Kidney glomerular epithelial cell (primary cell): ENCODE measurements at places on chromosomes 1 and 21.

DNA sequence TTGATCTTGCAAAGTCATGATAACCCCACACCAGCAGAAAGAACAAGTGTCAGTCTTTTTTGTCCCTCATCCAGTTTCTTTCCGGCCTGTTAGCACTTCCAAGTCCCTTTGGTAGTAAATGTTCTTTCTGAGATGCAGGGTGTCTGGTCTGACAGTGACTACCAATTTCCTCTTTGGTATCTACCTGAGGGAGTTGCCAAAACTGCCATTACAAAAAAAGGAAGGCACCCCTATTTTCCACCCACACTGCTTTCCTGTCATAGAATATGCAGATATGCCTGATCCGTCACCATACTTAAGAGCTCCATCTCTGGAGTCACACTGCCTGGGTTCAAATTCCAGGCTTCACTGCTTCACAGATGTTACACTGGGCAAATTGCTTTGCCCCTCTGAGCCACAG is 72.4 kb downstream of the ZNF281 start:
- no peak for DNase-seq

- no peak for DNase-seq
Observed at GRCh38 chr21:8990326-8991087, 1530.9 kb upstream of the TPTE start.

DNA sequence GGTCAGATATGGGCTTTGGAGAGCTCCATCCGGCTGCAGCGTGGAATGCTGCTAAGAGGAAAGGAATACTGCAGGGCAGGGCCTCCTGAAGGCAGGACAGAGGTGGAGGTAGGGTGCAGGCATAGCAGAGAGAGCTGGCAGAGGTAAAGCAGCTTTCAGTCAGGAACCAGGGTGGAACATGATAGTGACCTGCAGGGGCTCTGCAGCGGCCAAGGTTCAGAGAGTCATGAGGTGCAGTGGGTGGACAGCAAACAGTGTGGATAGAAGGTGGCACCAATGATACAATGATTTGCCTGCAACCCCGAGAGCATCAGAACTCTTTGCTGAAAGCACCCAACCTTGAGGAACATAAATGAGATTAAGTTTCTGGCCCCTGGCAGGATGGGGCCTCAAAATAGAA is 119.3 kb downstream of the BEND5 start:
- no peak for DNase-seq

DNA sequence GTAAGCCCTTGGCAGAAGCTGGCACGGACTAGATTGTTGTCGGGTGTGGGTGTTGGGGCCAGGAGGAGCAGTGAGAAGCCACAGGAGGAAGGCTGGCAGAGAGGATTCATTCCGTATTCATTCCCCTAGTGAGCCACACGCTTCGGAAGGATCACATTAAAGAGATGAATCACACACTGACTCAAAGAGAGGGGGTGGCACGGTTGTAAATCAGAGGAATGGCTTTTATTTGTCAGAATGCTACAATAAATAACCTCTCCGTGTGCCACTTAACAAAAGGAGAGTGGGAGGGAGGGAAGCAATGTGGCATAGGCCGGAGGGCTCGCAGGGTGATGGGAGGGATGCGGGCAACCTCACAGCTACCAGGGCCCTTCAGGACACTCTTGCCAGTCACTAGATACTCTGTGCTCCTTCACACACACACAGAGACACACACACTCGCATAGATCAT is 135.5 kb downstream of the HIVEP3 start:
- peak; percentile 94 for DNase-seq

- DNase-seq, result peak; percentile 54
Observed at GRCh38 chr1:86913399-86913895, 479 bp downstream of the SELENOF start.

GRCh38 chr1:197933647-197934046 is 16.5 kb downstream of the LHX9 start:
- DNase-seq, result no peak

GRCh38 chr1:11653101-11653860 is 948 bp downstream of the FBXO2 start:
- DNase-seq, result no peak

- no peak for DNase-seq
Observed at GRCh38 chr1:77018311-77018710, 151.0 kb downstream of the ST6GALNAC5 start.

DNA sequence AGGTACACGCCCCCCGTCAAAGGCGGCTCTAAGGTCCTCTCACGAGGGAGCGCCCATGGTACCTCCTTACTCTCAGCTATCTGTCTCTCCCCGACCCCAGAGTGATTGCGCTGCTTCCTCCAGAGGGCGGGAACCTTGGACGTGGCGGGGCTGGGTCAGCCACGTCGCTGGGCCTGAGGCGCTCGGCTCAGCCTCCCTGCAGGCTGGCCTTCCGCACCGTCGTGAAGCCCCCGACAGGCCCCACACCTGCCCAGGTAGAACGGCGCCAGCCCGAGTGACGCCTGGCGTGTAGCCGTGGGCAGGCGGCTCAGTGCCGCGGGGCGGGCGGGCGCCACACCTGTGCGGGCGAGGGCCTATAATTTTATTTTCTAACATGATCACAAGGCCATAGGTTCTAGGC is 122.2 kb upstream of the BEND5 start:
- no peak for DNase-seq

DNA sequence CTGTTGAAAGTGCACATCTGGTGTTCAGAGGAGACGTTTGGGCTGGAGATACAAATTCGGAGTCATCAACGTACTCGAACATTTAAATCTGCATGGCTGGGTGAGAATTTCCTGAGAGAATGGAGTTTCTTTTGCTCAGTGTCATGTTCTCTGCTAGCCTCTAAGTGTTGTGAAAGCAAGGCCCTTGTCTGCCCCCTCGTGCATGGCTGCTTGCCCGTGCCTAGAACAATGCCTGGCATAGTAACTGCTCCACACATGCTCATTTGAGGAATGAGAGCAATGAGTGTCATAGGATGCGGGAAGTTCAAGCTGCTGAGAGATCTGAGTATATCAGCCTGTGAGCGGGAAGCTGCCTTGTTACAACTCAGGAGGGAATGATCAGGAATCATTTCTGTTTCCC is 171.1 kb upstream of the CSF3R start:
- DNase-seq, result no peak

GRCh38 chr21:45950740-45951515 is 30.6 kb upstream of the COL6A1 start:
- DNase-seq, result peak; percentile 67

DNA sequence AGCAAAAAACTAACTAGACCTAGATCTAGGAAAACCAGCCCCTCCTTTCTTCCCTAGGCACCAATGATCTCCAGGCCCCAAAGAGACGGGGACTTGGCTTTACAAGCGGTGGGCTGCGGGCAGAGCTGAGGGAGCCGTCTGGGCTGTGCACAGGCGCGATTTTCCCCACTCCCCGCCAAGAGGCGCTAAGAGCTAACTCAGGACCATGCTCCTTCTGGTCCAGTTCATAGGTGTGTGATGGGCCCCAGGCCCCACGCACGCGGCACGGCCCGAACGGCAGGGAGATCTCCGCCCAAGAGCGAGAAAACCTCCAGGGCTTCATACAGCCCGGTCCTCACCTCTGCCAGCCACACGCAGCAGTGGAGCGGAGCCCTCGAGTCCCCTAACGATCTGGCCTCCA is 7.5 kb upstream of the GPR153 start:
- DNase-seq, result no peak

GRCh38 chr1:162951553-162952315 is 90.8 kb upstream of the CCDC190 start:
- DNase-seq, result no peak
